ENCODE measurements at places on chromosomes 7 and 10.

DNA sequence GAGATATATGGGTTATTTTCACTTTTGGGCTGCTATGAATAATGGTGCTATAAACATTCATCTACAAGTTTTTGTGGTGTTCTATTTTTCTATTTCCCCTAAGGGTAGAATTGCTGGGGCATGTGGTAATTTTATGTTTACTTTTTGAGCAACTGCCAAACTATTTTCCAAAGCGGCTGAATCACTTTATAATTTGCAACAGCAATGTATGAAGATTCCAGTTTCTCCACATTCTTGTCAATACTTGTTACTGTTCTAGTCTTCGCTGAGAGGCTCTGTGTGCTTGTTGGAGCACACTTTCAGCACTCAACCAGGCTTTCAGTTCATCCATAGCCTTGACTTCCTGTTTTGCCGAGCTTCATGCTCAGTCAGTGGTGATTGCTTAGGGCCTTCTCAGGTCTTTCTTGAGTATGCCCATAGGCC is 39.0 kb downstream of the ADK start:
- no peak for DNase-seq

- no peak for DNase-seq
These were observed 58.9 kb downstream of the SFMBT2 start for GRCh38 chr10:7351894-7352293.

DNA sequence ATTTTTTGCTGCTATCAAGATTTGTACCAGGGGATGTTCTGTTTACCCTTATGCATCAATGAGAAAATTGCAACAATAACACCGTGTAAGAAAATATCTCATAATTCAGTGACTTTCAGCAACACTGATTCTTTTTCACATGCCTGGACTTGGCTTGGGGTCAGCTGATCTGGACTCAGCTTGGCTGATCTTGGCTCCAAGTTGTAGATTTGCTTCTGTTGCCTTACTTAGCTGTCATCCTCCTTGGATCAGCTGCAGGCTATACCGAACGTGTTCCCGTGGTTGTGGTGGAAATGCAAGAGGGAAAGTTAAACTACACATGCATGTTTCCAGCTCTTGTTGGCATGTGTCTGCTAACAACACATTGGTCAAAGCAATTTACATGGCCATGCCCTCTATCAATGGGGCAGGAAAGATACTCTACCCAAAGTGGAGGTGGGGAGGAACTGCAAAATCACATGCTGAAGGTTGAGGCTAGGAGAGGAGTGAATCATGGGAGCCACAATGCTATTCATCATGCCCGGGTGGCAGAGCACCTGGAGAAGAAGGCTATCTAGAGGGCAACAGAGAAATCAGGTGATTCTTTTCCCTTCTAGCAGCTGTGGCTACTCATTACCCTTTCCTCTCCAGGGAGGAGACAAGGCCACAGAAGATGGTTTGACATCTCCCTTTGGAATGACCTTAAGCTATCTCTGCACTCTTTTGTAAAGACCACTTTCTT is 1276.3 kb upstream of the AUTS2 start:
- no peak for DNase-seq

DNA sequence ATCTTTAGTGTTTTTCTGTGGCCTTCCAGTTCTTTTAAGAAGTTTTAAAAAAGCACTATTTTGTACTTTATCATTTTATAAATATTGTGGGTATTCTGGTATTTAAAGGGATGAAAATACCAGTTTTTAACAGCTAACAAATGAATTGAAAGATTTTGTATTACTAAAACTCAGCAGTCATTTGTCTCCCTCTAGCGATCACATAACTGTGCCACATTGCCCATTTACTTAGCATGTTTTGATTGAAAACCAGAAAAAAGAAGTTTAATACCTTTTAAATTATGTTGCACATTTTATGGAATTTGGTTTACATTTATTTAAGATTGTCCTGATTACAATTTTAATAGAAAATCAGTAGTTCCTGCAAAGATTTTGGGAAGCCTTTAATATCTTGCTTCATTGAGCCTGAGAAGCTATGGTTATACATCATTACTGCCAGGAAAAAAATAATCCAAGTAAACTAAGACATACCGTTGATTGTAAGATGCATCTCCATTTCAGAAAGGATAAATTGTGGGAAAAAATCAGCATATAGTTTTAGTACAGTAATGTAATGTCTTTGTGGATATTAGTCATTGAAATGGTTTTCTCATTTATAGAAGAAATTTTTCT is 34.9 kb downstream of the TAX1BP1 start:
- DNase-seq: no peak

DNA sequence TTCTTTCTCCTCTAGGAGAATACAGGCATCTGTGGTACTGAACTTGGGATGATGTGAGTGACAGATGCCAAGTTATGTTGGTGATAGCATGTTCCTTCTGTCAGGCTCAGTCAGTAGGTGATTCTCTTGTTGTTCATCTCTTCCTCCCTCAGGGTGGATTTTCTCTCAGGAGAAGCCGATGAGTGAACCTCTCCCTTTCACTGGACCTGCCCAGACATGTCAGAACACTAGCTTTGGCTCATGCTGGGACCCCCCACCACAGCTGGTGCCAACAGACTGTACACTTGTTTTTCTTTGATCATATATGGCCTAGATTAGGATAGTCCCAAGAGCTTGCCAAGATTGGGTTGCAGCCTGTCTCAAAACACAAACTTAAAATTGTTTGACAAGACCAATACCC is 129.4 kb downstream of the BMPER start:
- DNase-seq: no peak

GRCh38 chr7:1413936-1414639 is 45.2 kb downstream of the MICALL2 start:
- DNase-seq: no peak

DNA sequence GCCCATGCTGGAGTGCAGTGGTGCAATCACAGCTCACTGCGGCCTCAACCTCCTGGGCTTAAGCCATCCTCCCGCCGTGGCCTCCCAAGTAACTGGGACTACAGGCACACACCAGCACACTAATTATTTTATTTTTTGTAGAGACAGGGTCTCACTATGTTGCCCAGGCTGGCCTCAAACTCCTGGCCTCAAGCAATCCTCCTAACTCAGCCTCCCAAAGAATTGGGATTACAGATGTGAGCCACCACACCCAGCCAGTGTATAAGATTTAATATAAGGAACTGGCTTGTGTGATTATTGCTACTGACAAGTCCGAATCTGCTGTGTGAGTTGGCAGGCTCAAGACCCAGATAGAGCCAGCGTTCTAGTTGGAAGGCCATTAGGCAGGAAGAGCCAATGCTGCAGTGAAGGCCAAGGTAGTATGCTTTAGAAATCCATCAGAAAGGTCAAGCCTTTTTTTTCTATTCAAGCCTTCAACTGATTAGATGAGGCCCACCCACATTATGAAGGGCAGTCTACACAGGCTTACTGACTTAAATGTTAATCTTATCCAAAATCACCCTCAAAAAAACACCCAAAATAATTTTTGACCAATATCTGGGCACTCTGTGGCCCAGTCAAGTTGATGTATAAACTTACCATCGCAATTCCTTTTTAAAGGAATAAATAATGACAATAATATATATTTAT is 19.4 kb downstream of the TRIM4 start:
- DNase-seq: no peak

- DNase-seq: no peak
These were observed 268.6 kb downstream of the HGF start for GRCh38 chr7:81501220-81501619.

- DNase-seq: no peak
These were observed 13.3 kb upstream of the C10orf53 start for GRCh38 chr10:49666054-49666615.

DNA sequence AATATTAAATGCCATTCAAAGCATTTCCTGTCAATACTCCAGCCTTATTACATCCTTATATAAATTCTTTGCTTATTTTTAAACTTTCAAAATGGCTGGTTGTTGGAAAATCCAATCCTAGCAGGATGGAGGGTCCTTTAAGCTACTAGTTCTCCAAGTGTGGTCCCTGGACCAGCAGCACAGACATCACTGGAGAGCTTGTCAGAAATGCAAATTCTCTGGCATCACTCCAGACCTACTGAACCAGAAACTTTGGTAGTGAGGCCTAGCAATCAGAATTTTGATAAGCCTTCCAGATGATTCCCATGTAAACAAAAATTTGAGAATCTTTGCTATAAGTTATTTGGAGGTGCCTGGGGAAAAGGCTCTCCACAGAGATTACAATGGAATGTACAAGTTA is 43.8 kb downstream of the CALCR start:
- DNase-seq: no peak

DNA sequence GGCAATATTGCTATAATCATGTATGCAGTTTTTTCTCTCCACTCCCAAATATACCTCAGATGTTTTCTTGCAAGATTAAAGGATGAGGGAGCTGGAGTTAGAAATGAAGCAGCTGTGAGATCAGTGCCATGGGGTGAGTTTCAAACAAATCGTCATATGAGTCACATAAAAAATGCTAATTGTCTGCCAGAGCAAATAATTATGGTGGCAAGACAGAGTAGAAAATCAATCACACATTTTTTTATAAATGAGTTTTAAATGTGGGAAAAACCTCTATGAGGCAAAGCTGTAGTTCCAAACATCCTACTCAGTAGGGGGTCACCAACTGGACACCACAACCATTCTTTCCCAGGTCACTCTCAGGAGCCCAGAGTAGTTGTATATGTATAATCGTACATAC is 55.3 kb downstream of the CH25H start:
- DNase-seq: no peak

GRCh38 chr10:63711867-63712716 is 190.9 kb downstream of the REEP3 start:
- no peak for DNase-seq

DNA sequence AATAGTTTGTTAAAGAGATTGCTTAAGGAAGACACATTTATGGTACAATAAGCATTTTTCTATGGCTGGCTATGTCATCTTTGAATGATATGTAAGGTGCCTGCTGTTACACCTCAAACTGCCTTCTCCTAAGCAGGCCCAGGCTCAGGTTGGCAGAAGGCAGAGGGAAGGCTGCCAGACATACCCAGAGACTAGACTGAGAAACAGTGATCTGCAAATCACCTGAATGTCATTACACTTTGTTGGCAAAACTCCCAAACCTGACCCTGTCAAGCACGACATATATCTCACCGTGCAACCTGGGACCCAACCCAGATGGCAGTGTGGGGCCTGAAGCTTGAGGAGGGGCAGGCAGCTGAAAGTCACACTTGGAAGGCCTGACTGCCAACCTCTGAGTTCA is 136.6 kb upstream of the TARP start:
- no peak for DNase-seq

DNA sequence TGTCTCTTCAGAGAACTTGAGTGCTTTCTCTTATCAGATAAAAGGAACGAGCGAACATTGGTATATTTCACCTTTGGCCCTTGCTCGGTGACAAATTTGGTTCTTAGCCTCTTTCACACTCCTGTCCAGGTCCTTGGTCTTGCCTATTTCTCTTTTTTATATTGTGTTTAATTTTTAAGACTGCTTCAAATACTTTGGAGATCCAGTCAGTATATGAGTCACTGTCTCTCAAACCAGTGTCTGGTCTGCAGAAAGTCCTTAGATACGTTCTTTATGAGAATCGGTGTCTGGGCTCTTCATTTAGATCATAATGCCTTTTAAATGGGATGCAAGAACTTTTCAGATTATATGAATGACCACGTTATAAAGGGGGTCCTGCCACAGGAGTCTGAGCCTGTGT is 55.0 kb downstream of the PIK3AP1 start:
- DNase-seq: no peak

DNA sequence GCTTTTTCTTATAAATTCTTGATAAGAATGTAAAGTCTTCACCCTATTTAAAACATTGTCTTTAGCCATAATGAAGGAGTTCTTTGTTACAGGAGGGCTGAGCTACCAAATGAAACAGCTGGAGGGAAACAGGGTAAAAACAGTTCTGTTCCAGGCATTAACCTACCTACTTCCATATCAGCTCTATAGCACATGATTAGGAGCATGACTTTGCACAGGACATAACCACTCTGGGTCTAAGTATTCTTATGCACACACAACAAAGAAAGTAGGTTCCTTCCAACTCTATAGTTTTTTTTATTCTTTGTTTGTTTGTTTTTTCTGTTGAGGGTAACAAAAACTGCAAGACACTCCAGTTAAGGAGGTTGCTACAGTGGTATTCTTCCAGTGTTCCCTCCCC is 52.7 kb downstream of the SCIN start:
- no peak for DNase-seq

GRCh38 chr7:140674356-140674800 is 1.6 kb downstream of the ADCK2 start:
- no peak for DNase-seq

- DNase-seq: no peak
These were observed 26.8 kb downstream of the PYROXD2 start for GRCh38 chr10:98388101-98388655.

DNA sequence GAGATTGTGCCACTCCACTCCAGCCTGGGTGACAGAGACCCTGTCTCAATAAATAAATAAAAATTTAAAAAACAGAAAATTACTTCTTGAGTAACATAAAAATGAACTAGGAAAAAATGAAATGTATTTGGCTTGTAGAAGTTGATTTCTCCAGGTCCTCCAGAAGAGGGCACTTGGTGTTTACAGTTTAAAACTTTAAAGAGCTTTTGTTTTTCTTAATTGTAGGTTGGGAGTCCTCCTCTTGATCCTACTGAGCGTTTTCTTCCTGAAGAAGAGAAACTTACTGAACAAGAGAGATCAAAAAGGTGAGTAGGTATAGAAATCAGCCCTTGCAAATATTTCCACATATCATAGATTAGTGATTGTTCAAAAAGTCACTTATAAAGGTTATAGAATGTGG is 16.2 kb downstream of the KIFBP start:
- DNase-seq: no peak

GRCh38 chr7:20172736-20173334 is 44.3 kb downstream of the MACC1 start:
- no peak for DNase-seq
